ENCODE measurements at places on chromosomes 12 and 14. TPM values are rescaled to one million over a fixed set of nuclear protein-coding genes. Genes with fewer than 3 reads are reported as not detected.
A peak's percentile ranks its signal among the peaks of the same experiment; 100 is the strongest.

- peaks cover 26% of the 10 kb centered on the region for H3K36me3 ChIP-seq
- no peak overlapping the region for H3K4me3 ChIP-seq
- H3K27ac ChIP-seq, result peak overlapping the region; percentile 82
- no peaks in the 10 kb centered on the region for H3K4me1 ChIP-seq
Measured at GRCh38 chr12:57175428-57176138, 28.2 kb upstream of the LRP1-AS start.

DNA sequence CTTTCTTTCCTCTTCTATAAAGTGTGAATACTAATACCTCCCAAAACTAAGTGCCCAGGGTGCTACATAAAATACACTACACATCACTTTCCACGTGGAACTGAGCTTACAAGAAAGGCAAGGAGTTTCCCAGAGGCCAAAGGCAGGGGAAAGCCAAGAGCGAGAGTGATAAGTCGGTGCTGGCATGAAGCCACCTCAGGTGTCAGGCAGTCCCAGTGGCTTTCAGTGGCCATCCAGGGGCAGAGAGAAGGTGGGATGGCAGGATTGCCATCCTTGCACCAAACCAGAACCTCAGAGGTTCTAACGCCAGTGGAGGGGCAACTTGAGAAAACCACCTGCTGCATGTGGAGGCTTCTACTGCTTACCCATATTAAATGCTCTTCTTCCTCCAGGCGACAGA is 79.7 kb upstream of the DIO3 start:
- no peak overlapping the region for H3K4me3 ChIP-seq
- H3K27me3 ChIP-seq, result no peaks in the 10 kb centered on the region
- peaks cover 2% of the 10 kb centered on the region for H3K36me3 ChIP-seq
- peaks cover 31% of the 10 kb centered on the region for H3K4me1 ChIP-seq
- DNase-seq, result no peak
- H3K27ac ChIP-seq, result no peak overlapping the region

DNA sequence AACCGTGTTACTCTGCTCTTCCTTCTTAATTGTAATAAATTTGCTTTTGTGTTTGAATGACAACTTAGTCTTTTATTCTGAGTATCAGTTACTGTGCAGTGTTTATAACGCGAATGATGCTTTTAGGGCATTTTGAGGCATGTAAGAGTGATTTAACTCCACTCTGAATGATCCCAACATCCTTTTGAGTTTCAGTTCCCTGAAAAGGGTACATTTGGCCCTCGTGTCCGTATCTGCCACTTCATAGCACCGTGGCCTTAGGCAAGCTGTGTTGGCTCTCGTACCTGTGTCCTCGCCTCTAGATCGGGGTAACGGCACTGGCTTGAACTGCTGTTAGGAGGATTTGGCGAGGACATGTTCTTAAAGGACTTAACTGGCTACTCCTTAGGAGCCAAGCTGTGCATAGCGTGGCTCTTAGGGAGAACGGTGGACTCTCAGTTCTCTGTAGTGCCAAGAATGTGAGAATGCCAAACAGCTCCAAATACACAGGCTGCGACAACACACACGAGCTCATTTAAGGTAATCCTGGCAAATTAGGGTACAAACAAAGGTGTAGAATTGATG is 92.0 kb downstream of the PPP2R5C start:
- no peak overlapping the region for H3K27ac ChIP-seq
- no peak for DNase-seq
- no peaks in the 10 kb centered on the region for H3K27me3 ChIP-seq
- H3K4me3 ChIP-seq, result no peak overlapping the region
- H3K4me1 ChIP-seq, result peaks cover 7% of the 10 kb centered on the region

DNA sequence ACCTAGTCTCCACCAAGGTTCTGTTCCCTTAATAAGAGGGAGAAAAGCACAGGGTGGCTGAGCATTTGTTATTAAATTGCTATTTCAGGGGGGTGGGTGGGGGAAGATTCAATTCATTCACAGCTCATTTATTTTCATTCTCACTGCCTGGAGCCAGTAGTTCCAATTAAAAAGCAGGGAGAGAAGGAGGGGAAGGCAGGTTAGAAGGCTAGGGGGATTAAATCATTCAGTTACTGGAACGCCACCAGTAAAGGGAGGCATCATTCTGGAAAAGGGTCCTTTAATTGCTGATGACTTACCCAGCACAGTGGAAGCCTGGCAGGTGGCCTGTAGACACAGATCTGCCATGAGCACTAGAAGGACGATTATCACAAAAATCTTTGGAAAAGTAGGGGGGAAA is 47.4 kb downstream of the NIN start:
- no peak overlapping the region for H3K4me3 ChIP-seq
- H3K27ac ChIP-seq, result no peak overlapping the region
- peaks cover 3% of the 10 kb centered on the region for H3K27me3 ChIP-seq
- no peak for DNase-seq

- DNase-seq, result no peak
- no peaks in the 10 kb centered on the region for H3K4me1 ChIP-seq
- H3K27me3 ChIP-seq, result no peaks in the 10 kb centered on the region
- no peak overlapping the region for H3K27ac ChIP-seq
- no peak overlapping the region for H3K4me3 ChIP-seq
Measured at GRCh38 chr12:41013881-41014642, 174.1 kb upstream of the PDZRN4 start.

Gene SNW1
- 90.8 TPM for total RNA-seq

Gene ATF1
- 30.1 TPM for total RNA-seq

Gene PRH1
- total RNA-seq, result 40.0 TPM

Gene SSTR1
- 4.0 TPM for total RNA-seq

All from progenitor cell of endocrine pancreas (in vitro differentiated cells).